ENCODE measurements at places on chromosomes 11 and 22.

DNA sequence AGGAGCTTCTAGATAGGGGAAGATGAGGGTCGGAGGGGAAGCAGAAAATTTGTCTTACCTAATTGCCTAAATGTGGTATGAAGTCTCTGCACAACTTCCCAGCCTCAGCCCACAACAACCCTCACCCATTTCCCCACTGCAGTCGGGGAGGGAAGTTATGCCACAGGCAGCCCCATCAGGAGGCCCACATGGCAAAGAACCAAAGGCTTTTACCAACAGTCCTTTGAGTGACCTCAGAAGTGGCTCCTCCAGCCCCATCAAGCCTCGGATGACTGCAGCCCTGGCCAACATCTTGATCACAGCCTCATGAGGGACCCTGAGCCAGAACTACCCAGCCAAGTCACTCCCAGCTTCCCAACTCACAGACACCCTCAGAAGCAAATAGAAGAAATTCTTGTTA lies 54.8 kb downstream of the CHST1 start:
- no peak for DNase-seq

DNA sequence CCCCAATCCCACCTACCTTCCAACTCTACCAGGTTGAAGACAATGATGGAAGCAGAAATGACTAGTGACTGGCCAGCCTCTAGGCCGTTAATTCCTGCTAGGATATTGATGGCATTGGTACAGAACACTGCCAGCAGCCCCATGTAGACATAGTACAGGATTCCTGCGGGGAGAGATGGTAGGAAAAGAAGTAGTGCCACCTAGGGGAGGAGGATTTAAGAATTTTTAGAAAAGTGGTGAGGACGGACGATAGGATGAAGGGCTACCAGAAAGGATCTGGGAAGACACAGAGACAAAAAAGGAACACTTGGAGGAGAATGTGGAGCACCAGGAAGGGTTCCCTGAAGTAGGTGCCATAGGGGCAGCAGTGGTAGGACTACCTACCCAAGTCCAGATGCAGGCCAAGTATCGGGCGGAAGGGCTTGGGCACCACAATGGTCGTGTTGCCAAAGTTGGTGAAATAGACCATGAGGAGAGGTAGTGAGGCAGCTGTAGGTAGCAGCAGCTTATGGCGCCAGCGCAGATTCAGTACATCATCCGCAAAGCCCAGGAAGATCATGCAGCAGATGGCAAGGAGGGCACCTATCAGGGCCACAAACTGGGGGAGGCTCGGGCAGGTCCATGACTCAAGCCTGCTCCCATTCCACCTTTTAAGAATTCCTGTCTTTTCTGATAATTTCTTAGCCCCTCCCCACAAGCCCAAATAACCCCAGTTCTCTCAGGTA lies 1.2 kb downstream of the DPAGT1 start:
- DNase-seq = no peak

GRCh38 chr22:36756746-36757655 lies 18.9 kb downstream of the IFT27 start:
- DNase-seq = no peak

GRCh38 chr11:29352273-29352795 lies 664.5 kb downstream of the KCNA4 start:
- DNase-seq = no peak

- DNase-seq = no peak
Observed at GRCh38 chr22:28903080-28903479, 19.7 kb downstream of the ZNRF3 start.

DNA sequence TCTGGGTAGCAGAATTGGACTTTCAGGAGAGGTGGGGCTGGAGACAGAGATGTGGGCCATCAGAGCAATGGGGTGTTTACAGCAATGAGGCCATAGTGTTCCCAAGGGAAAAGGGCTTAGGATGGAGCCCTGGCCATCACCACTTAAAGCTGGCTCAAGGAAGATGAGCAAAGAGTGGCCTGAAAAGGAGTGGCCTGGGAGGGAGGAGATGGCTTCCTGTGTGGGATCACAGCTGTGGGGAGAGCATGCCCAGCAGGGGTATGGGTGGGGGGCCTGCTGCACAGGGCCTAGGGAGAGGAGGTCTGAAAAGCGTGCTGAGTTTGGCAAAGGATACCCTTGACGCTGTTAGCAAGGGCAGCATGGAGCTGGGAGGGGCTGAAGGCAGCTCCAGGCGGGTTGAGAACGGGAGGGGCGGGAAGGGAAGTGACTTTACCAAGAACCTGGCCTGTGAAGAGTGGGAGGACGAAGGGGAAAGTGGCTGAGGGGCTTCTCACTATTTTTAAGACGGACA lies 13.9 kb downstream of the LRRC32 start:
- no peak for DNase-seq

DNA sequence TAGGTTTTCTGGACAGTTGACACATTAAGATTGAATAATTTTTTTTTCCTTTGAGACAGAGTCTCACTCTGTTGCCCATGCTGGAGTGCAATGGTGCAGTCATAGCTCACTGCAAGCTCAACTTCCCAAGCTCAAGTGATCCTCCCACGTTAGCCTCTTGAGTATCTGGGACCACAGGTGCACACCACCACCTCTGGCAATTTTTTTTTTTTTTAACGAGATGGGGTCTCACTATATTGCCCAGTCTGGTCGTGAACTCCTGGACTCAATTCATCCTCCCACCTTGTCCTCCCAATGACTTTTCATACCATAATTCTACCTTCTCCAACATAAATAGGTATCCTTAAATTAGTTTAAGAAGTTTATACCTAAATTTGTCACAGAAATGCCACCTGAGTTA lies 8.5 kb downstream of the EIF4ENIF1 start:
- no peak for DNase-seq

DNA sequence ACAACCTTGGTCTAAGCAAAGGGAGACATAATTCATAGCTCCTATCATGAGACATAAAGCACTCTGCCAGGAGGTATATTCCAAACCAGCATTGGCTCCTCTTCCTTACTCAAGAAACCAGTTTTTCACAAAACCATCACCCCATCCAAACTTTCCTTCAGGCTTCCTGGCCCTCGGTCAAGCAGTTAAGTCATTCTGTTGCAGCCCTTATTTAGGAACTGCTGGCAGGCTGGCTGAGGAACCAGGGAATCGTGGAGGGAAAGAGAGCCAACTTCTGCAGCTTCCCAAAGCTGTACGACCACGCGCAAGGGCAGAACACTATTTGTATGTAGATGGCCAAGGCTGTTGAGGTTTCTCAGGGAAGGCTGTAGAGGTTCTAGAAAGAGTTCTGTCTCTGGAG lies 680 bp downstream of the IFT46 start:
- DNase-seq = no peak

DNA sequence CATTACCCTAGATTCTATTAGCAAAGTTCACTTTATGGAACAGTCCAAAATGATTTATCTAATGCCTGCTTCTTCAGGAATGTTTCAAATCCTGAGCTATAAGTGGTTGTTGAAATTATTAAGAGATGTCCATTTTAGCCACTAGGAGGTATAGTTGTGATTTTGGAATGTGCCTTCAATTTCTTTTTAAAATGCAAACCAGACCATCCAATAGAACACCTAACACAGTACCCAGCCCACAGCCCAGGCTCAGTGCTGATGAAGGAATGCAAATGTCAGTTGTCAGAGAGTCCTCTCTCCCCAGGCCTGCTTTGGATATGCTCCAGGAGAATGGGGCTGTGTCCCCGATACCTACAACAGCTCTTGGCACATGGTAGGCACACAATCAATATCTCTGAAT lies 85.8 kb upstream of the E2F8 start:
- DNase-seq = no peak

DNA sequence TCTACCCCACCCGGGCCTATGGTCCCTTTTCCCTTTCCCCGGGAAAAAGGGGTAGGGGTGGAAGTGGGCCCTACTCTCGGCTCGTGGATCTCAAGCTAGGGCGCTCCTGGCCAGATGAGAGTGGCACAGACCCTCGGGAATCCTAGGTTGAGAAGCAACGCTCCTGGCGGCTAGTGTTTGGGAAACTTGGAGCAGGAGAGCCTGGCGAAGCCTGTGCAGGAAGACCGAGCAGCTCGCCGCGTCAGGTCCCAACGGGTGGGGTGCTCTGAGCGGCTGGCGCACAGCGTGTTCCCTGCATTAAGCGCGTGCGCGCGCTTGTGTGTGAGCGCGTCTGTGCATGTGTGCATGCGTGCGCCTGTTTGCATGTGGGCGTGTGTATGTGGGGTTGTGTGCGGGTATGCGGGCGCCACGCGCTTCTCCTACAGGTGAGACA lies 7.1 kb upstream of the FLI1 start:
- DNase-seq = no peak

DNA sequence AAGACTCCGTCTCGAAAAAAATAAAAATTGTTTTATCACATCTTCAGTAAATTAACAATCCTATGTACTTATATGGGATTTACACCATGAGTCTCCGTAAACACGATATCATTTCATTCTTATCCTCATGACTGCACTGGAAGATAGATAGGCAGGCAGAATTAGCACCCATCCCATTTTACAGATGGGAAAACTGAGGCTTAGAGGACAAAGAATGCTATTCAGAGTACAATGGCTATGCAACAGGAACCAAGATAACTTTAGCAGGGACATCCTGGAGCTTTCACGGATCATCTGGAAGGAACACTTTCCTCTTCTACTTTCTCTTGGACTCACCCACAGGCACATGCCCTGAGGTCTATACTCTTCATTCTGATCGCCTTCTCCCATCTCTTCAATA lies 14.6 kb upstream of the SGSM1 start:
- DNase-seq = no peak

DNA sequence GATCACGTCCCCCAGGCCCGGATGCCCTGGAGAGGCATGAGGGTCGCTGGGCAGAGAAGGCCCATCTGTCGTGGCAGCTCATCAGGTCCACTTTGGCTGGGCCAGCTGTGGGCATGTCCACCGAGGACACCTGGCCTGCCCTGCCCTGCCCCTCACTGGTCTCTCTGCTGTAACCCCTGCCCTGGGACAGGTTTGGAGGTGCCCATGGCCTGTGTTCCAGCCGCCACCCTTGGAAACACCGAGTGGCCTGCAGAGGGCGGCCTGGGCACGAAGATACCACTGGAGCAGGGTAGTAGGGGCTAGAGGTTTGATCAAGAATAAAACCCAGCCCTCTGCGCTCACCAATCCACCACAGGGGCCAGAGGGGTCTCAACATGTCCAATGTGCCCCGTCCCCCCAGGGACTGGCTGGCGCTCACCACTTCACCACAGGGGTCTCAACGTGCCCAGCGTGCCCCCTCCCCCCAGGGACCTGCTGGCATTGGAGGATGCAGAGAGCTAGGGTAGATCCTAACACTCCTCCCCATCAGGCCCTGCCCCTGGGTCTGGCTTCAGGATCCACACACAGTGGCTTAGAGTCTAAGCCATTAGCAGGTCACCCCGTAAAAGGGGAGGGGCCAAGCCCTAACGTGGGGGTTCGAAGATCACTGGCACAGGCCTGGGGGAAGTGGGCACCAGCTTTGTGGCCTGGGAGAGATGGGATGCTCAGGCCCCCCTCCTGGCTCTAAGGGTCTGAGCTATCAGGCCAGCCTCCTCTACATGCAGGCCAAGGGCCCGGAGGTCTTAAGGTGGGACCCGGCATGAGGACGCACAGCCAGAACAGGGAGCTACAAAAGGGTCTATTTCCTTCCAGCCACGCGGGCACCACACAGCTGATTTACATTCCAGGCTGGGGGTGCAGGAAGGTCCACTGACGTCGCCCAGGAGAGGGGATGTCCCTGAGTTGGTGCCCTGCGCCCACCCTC lies 1.3 kb upstream of the HDAC10 start:
- no peak for DNase-seq

GRCh38 chr11:127506126-127506525 lies 505.6 kb upstream of the KIRREL3 start:
- no peak for DNase-seq

DNA sequence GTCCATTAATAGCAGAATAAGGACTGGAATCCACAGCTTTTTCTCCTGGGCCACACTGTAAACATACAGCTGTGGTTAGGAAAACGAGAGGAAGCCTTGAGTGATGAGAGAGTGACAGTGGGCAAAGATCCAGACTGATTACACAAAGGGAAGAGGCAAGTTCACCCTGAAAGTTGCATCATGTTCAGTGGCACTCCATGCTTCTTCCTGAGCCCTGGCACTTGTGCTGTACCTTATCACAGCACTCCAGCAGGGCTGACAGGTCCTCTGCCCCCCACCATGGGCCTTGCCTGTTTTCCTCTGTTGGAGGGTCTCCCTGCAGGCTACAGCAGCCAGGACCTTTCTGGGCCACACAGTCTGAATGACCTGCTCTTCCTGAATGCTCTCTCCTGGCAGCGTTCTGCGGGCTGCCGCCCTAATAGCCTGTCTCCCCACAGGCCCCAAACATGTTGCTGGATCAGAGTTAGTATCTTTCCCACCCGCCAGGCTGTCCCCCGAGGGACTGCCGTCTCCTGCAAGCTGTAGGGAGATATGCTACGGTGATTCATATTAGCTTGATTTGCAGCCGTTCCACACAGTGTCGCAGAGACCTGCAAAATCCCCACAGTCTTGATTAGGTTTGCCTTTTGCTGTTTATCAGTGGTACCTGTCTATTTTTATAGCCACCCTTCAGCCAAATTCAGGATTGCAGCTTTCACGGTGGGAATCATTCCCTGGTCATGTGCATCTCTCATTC lies 60.2 kb downstream of the NTM start:
- DNase-seq = no peak

DNA sequence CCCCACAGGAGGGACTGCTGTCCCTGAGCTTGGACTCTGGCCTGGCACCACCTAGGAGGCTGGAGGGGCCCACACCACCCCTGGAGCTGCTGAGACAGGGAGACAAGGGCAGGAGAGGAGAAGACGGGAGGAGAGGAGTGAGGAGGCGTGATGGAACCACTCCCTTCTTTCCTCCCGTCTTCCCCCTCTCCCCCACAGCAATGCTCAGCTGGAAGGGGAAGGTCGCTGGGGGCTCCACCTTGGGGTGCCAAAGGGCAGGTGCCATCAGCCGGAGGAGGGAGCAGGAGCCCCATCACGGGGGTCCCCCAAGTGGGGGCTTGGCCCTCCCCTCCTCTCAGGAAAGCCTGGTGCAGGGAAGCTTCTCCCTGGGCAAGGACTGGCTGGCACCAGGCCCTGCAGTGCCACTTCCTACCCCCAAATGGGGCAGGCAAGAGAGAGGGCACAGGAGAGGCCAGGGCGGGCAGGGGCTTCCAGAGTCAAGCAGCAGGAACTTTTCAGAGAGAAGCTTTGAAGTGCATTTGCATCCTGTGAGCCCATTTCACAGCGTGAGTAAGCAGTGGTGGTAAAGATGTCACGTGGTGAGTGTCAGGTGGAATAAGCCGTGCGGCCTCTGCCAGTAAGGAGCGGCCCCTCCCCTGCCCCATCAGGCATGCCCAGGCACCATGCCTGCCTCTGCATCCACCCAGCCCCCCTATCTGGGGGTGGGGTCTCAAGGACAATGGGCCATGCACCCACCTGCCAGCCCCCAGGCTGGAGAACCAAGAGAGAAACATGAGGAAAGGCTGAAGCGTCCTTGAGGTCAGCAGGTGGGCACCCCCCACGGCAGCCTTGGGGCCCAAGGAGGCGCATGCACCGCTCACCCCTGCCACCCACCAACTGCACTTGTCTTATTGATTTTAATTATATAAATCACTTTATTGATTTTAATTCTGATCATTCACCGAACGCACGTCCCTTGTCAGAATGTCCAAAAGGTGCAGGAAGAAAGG lies 4.9 kb downstream of the IGF2 start:
- no peak for DNase-seq

GRCh38 chr22:48941903-48942575 lies 885.6 kb downstream of the BRD1 start:
- DNase-seq = no peak

Measured in GOT3 (cell line).